ENCODE measurements at places on chromosomes 7 and 10. TPM values are rescaled to one million over a fixed set of nuclear protein-coding genes. Genes with fewer than 3 reads are reported as not detected.
A peak's percentile ranks its signal among the peaks of the same experiment; 100 is the strongest.

- no peak for DNase-seq
- no peaks in the 10 kb centered on the region for H3K4me1 ChIP-seq
- no peak overlapping the region for H3K27ac ChIP-seq
Observed at GRCh38 chr10:126131341-126131740, 235.0 kb downstream of the FANK1 start.

- H3K27ac ChIP-seq = no peak overlapping the region
- DNase-seq = no peak
- H3K4me3 ChIP-seq = no peak overlapping the region
Observed at GRCh38 chr10:125092564-125093031, 67.8 kb downstream of the CTBP2 start.

- H3K27me3 ChIP-seq = no peaks in the 10 kb centered on the region
- no peaks in the 10 kb centered on the region for H3K36me3 ChIP-seq
- peak overlapping the region; percentile 22 for H3K4me3 ChIP-seq
- H3K27ac ChIP-seq = no peak overlapping the region
- no peak for DNase-seq
- H3K4me1 ChIP-seq = peaks cover 4% of the 10 kb centered on the region
Observed at GRCh38 chr7:114082642-114083165, 163.9 kb upstream of the PPP1R3A start.

DNA sequence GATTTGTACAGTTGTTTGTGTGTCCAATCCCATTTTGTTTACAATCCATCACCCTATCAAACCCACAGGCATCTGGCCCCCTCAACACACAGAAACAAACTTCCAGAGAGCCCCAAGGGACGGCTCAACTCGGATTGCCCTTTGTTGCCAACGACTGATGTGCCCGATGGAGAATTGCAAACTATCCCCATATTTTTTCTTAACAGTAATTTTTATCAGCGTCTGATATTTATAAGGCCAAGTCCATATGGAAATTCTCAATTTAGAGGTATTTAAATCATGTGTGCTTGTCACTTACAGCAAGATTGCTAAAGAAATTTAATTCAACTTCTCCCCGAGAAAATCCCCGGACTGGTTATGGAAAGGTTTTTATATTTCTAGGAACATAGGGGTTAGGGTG, 113.9 kb upstream of the NPS start:
- no peak overlapping the region for H3K27ac ChIP-seq
- H3K27me3 ChIP-seq = no peaks in the 10 kb centered on the region
- no peak for DNase-seq
- H3K36me3 ChIP-seq = no peaks in the 10 kb centered on the region
- H3K4me1 ChIP-seq = no peaks in the 10 kb centered on the region
- no peak overlapping the region for H3K4me3 ChIP-seq

The ZNF425 gene
- total RNA-seq = 2.1 TPM

The ACSL5 gene
- 195 TPM for total RNA-seq

DNA sequence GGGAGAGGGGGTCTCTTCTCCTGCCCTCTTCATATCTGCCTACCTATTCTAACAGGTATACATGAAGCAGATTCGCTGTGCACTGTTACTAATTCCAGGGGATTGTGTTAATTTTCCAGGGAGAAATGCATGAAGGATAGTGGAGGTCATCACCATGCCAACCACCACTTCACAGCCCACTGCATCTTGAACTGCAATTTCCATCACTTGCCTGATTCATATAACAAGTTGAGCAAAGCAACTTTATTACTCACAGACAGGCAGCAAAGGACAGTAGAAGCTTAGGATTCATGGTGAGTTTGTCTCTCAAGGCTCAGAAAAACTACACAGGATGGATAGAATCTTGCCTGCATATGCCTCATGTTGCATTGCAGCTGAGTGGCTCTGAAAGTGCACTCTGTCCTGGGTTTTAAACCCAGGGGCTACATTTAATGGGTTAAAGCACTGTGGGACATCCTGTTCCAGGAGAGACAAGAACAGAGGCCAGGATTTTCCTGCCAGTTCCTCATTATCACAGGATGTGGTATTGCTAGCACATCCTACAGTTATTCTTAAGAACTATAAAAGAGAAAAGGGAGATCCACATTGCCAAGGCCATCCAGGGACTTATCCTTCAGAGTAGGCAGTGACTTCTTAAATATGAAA, 136.9 kb upstream of the PRSS1 start:
- no peak for DNase-seq
- peaks cover 6% of the 10 kb centered on the region for H3K27me3 ChIP-seq
- H3K36me3 ChIP-seq = no peaks in the 10 kb centered on the region
- no peak overlapping the region for H3K4me3 ChIP-seq

DNA sequence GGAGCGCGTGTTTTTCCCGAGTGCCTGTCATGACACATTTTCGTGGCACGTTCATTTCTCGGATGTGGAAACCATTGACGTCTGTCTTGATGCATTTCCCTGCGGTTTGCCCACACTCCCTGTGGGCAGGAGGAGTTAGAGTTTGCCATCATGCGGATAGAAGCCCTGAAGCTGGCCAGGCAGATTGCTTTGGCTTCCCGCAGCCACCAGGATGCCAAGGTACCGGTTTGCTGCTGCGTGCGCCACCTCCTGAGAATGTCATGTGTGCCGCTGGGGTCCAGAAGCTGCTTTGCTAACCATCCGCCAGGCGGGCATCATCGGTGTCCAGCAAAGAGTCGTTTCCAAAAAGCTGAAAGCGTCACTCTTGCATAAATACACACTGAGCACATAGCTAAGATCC, 40.9 kb upstream of the BTBD16 start:
- H3K27me3 ChIP-seq = no peaks in the 10 kb centered on the region
- no peak overlapping the region for H3K27ac ChIP-seq
- H3K4me3 ChIP-seq = no peak overlapping the region
- H3K4me1 ChIP-seq = no peaks in the 10 kb centered on the region
- no peak for DNase-seq

- no peak overlapping the region for H3K4me3 ChIP-seq
- H3K4me1 ChIP-seq = no peaks in the 10 kb centered on the region
- no peak for DNase-seq
- no peak overlapping the region for H3K27ac ChIP-seq
- H3K27me3 ChIP-seq = 0 out of 2 replicates have a peak, but pooled peaks cover 10% of the 10 kb centered on the region
Observed at GRCh38 chr7:156222611-156223010, 410.3 kb upstream of the SHH start.
